Erythroblast (primary cell): ENCODE measurements at places on chromosomes 7 and 10.

DNA sequence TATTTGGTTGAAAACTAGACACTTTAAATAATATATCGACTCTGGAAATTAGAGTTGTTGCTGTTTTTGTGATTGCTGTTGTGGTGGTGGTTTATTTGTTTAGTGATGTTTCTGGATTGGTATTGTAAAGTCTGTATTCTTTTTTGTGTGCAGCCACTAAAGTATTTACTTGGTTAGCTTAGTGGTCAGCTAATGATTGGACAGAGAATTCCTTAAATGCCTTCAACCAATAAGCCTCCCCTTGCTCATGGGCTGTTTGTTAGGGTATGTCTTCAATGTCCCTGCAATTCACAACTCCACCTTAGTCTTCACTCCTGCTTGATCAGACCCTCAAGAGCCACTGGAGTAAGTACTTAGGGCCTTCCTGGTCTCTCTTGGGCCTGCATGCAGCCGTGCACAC lies 71.0 kb downstream of the PAXIP1 start:
- no peak for DNase-seq

GRCh38 chr10:88070080-88070880 lies 206.9 kb downstream of the PTEN start:
- no peak for DNase-seq

GRCh38 chr7:25759748-25760147 lies 392.2 kb upstream of the NFE2L3 start:
- DNase-seq, result no peak

DNA sequence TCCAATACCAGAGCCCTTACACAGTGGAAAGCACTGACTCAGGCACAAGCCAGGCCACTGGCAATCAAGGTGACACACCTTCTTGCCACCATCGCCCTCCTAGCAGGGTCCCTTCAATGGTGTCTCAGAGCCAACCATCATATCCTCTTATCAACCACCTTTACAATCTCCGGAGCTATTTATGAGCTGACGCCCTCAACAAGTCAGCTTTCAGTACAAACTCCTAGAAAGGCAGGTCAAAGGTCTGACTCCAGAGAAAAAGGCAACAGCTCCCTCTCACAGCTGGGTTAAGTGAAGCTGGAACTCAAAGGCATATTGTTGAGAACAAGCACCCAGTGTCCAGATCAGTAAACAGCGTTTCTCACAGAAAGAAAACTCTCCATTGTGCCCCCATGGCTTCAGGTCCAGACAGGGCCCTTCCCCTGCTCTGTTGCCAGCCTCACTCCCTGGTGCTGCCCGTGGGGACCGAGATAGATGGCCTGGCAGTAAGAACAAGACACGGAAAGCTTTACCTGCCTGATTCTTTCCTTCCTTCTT lies 2.4 kb downstream of the ZNF3 start:
- no peak for DNase-seq

DNA sequence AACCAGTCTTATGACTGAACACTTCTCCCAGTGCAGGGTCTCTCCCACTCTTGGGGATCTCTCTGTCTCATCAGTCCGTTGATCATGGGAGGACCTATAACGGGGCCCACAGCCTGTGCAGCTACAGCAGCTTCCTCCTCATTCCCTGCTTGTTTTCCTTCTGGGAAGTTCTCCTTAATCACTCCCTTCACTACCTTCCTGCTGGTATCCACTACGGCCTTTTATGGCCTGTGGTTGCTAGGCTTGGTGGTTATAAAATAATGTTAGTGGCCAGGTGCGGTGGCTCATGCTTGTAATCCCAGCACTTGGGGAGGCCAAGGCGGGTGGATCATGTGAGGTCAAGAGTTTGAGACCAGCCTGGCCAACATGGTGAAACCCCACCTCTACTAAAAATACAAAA lies 3.5 kb upstream of the ZNF282 start:
- no peak for DNase-seq

DNA sequence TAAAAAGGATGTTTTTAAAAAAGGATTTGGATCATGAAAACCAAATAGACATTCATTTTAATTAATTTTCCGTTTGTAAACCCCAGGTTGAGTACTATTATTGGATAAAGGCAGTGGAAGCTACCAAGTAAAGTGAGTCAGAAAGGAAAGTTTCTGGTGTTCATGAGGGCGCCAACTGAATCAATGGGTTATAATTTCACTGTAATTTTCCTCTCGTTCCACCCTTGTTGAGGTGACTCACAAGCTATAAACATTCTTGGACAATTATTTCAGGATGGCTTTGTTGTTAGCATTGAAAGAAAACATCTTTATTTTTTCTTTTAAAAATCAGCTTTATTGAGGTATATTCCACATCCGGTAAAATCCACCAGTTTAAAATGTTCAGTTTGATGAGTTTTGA lies 5.1 kb upstream of the FAM133B start:
- DNase-seq, result no peak

- no peak for DNase-seq
Observed at GRCh38 chr10:15884447-15884846, 24.1 kb upstream of the MINDY3 start.

GRCh38 chr7:30462179-30462578 lies 16.4 kb downstream of the NOD1 start:
- no peak for DNase-seq

- peak; percentile 13 for DNase-seq
Observed at GRCh38 chr7:119943942-119944600, 328.9 kb upstream of the KCND2 start.

DNA sequence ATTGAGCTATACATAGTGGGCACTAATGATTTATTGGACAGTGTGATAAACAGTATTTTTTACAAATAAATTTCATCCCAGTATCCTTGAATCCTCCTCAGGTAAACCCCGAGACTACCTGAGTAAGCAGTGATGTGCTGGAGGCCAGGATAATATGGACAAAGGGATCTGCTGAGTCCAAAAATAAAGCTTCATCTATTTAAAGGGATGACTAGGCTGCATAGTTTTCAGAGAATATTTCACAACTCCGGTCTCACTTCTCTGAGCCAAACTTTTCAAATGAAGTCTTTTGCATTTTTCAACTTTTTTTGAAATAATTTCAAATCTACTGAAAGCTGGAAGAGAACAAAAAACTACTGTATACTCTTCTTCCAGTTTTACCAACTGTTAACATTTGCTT lies 2.5 kb downstream of the ACTR3B start:
- no peak for DNase-seq

GRCh38 chr7:35792472-35792871 lies 8.4 kb upstream of the SEPTIN7 start:
- no peak for DNase-seq

- no peak for DNase-seq
Observed at GRCh38 chr7:101677391-101677790, 48.3 kb upstream of the MYL10 start.

DNA sequence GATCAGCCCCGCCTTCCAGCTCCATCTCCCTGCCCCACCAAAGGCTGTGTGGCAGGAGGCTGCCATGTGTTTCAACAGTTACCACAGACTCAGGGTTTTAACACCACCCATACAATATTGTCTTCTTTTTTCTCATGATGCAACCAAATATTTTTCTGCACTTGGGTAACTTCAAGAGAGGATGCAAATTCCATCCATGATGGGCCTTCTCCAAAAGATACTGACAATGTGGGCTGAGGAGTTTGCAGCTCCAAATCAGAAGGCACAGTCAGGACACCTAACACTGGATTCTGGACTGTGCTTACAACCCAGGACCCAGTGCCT lies 347.9 kb downstream of the GRID1 start:
- no peak for DNase-seq

DNA sequence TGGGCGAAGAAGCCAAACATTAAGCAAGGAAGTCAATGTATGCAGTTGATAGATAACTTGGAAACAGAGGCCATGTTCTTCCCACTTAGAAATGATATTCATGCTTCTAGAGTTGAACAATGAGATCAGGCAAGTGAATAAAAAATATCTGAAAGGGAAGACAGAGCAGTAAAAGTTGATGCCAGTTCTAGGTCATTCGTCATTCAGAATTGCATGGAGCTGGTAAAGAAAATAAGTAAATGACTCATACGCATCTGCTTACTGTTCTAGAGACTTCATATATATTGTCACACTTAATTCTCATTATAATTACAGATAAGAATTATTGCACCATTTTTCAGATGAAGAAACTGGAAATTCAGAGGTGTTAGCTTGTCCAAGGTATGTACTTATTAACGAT lies 158.9 kb upstream of the FERD3L start:
- no peak for DNase-seq

DNA sequence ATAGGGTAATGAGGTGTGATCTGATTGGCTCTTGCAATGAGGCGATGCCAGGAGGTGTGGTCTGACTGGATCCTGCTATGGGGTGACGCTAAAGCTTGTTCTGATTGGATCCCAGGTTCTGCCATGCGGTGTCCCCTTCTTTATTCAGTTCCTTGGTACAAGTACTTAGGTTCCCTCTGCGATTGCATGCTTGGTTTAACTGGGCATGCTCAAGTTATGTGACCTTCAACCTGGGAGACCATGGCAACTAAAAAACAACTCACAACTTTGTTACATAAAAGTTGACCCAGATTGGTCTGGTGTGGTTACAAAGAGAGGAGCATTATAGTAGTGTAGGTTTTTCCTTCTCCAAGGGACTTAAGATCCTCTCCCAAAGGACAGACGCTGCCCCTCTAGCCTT lies 49.5 kb upstream of the DNAJC1 start:
- DNase-seq, result no peak

GRCh38 chr7:98209166-98209920 lies 1.9 kb upstream of the BHLHA15 start:
- no peak for DNase-seq

GRCh38 chr7:34622182-34622581 lies 35.8 kb upstream of the NPSR1 start:
- no peak for DNase-seq

DNA sequence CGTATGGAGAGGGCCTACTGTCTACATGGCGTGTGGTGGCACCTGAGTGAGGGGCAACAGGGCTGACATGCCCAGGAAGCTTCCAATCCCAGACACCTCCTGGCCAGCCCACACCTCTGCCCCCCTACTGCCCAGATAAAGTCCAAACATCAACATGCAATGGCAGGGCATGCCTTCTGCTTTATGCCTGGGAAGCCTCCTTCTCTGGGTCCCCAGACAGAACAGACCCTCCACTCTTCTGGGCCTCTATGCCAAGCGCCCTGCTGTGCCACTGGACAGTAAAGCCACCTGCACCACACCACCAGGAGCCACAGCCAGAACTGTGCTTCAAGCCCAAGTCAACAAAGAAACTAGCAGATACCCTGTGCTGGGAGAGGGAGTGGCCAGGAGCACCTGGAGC lies 12.5 kb downstream of the TMEM72 start:
- DNase-seq, result no peak

- no peak for DNase-seq
Observed at GRCh38 chr7:79434867-79435266, 18.6 kb downstream of the MAGI2 start.

- no peak for DNase-seq
Observed at GRCh38 chr10:28945959-28946358, 268.6 kb downstream of the BAMBI start.

GRCh38 chr10:3077940-3078630 lies 10.7 kb downstream of the PFKP start:
- DNase-seq, result no peak

GRCh38 chr10:79268742-79269141 lies 78.5 kb upstream of the PPIF start:
- DNase-seq, result no peak

DNA sequence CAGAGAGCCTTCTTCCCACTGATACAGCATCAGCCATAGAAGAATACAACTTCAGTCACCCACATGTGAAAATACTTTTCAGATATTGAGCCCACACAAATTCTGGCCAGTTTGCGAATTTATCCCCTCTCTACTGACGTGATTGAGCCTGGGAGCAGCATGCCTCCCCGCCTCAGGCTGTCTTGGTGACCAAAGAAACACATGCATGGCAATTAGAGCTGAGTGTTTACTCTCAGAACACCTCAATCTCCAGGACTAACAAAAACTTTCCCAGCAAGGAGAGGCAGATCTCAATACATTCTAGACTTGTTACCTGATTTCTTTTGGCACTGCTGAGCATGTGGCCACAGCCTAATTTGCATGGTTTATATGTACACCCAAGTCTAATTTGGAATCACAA lies 122.5 kb downstream of the TMEM26 start:
- DNase-seq, result no peak

GRCh38 chr10:107952649-107953556 lies 788.4 kb upstream of the SORCS1 start:
- DNase-seq, result no peak

- no peak for DNase-seq
Observed at GRCh38 chr10:43857206-43857930, 208.7 kb upstream of the ZNF32 start.

- no peak for DNase-seq
Observed at GRCh38 chr7:66055321-66055956, 20.2 kb upstream of the ASL start.

DNA sequence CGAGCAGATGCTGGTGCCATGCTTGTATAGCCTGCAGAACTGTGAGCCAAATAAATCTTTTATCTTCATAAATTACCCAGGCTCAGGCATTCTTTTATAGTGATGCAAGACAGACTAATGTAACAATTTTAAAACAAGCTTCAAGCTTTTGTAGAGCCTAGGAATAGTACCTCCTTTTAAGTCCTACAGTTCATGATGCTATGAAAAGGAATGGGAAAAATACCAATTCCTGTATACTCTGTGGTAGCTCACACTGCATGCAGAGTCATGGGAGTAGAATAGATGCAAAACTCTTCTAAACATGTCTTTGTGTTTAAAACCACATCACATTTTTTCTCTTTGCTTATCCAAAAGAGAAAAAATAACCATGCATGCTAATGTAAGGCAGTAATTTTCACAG lies 66.6 kb upstream of the WNT16 start:
- DNase-seq, result no peak

DNA sequence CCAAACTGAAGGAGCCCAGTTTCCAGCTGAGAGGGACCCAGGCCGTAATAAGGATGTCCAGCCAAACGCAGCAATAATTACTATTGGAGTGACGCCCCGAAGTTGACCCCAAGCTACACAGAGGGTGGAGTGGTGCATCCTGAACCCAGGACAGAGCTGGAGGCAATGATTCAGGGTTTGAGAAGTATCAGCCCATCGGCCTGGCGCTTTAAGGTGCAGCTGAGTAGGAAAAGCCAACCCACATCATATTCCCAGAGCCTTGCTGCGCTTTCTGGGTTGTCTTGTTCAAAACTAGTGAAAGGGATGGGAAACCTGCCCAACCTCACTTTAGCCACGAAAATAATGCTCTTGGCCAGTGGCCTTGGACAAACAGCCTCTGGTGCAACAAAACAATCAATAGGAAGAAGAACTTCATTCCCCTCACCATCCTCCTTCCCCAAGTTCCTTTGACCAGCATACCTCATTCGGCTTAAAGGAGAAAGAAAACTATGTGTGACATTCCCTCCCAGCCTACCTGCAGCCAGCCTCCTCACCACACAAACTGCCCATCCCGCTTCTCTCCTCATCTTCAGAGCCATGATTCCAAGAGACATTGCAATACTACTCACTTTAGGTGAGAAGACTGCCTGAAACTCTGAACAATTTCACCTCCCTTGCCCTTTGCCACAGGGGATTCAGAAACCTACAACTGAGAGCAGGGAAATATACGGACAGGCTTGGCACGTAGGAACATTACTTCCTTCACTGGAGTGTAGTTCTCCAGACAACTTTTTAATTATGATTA lies 217.2 kb upstream of the MKLN1 start:
- peak; percentile 42 for DNase-seq
